Inflammatory macrophage (primary cell): ENCODE measurements at places on chromosomes 3 and 15.
A peak's percentile ranks its signal among the peaks of the same experiment; 100 is the strongest.

GRCh38 chr15:45616901-45617323, 17.9 kb upstream of the SQOR start:
- DNase-seq = no peak

DNA sequence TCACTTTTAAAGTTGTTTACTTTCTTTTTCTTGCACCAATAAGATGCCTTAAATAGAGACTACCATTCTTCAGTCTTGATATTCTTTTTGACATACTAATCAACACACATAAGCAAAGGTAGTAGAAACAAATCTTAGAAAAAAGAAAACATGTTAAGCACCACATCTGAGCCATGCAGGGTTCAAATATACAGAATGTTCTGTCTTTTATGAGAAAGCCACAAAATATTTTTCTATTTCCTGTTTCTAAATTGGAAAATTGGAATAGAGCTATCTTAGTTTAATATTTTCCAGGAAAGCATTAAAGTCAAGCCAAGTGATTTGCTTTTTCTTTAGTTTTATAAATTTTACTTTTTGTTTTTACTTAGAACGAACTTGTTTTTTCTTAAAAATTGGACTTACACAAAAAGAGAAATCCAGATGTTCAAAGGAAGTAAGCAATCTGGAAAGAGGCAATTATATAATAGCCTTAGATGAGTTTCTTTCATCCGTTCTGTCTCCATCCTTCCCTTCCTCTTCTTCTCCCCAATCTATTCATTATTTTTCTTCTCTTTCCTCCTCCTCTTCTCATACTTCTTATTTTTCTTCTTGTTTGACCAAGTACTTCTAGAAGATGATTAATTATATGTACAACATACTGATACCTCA, 731.7 kb downstream of the SQOR start:
- DNase-seq = no peak

DNA sequence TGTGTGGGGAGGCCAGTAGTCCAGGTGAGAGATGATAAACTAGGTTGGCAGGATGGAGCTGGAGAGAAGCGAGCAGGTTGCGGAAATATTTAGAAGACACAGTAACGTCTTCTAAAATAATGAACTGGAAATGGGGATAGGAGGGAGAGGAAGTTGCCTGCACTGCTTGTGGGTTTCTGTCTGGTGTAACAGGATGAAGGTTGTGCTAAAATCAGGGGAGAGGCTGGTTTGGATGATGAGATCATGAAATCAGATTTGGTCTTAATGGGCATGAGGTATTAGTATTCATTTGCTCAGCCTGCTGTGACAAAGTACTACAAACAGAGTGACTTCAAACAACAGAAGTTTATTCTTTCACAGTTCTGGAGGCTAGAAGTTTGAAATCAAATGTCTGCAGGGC, 32.1 kb upstream of the TNFAIP8L3 start:
- peak; percentile 71 for DNase-seq

DNA sequence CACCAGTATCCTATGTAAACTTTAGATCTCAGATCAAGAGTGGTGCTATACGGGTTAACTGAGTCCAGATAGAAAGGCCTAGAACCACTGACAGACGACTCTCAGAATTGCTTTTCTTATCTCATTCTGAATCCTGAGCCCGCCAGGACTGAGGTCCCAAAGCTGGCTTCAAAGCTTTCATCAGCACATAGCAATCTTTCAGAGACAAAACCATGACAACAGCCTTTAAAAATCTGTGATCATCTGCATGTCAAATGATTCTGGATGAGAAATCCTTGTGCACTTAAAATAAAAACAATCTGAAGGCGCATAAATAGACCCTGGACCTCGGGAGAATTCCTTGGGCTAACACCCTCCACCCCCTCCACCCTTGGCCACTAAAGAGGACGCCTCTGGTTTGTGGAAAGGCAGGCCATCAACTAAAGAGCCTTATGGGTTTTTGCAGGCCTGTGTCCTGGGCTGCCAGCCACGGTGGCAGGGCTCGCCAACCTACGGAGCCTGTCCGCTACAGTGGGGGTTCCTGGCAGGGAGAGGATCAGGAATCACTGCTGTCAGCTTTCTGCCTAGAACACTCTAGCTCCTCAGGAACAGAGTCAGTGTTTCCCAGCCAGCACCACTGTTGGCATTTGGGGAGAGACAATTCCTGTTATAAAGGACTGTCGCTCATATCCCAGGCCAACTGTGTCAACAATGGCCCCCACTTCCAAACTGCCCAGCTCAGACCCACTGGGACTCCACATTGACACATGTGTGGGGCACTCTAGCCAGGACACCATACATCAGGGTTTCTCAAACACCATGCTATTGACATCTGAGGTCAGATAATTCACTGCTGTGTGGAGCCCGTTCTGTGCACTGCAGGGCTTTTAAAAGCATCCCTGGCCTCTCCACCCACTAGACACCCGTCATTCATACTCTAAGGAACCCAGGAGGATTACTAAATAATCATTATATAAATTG, 20.2 kb downstream of the TLE3 start:
- DNase-seq = no peak

DNA sequence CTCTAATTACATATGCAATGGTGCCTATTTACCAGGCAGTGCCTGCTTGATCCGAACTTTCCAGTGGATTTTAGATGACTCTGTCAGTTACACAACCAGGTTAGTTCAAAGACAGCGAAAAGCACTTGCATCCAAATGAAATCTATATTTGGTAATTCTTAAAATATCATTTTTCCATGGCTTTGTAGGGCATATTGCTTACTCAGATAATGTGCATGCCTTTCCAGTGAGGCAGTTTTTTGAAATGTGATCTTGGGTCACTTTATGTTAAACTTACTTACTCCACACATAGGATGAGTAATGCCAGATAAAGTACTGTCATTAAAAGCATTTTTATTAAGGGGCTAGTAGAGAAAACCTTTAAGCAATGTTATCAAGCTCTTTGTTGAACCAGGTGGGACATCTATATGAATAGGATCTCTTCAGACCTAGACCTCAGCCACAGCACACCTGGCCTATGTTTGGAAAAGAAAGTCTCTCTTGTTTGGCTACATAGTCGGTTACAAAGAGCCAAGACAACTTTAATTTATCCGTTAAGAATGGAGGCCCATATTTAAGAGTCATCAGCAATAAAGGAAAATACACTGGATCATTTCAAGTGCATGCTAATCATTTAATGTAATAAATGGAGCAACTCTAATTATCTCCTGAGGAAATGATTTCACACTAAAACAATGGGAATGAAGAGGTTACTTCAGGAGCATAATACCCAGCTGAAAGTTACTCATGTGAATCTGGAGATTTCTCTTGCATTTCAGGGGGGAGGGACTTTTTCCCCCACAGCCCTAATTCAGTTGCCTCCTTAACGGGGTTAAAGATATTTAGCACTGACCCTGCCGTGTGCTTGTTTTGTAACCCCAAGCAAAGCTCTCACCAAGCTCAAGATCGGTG, 56.3 kb upstream of the TMCO5A start:
- no peak for DNase-seq

GRCh38 chr3:177893331-177893730, 642.9 kb upstream of the KCNMB2 start:
- DNase-seq = no peak

- peak; percentile 30 for DNase-seq
Measured at GRCh38 chr3:13828501-13829265, 51.2 kb downstream of the WNT7A start.

GRCh38 chr3:112085735-112086075, 484 bp upstream of the C3orf52 start:
- DNase-seq = no peak

DNA sequence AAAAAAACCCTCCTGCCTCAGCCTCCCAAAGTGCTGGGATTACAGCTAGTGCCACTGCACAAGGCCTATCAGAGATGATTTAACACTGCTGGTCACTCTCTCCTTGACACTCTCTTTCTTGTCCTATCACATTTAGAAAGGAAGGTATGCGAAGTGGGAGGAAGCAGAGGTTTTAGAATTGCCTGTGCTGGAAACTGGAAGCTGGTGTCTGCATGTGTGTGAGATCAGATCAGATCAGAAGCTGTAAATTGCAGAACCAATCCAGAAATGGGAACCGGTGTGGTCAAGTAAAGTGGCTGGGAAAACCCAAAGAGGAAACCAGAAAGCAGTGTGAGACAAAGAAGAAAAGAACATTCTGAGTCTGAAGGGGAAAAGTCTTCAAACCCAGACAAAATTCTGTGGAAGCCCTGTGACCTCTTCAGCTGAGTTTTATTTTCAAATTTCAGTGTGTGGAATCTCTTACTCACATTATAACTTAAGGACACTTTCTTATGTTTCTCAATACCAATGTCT, 2.8 kb downstream of the EFHB start:
- peak; percentile 82 for DNase-seq

- DNase-seq = peak; percentile 63
Measured at GRCh38 chr3:5188419-5189221, 1.1 kb downstream of the EDEM1 start.

GRCh38 chr15:101003081-101003480, 83.9 kb downstream of the LRRK1 start:
- peak; percentile 49 for DNase-seq

GRCh38 chr3:133820889-133821675, 15.5 kb downstream of the SRPRB start:
- DNase-seq = no peak

- DNase-seq = no peak
Measured at GRCh38 chr3:64063207-64063982, 40.1 kb upstream of the PSMD6 start.

DNA sequence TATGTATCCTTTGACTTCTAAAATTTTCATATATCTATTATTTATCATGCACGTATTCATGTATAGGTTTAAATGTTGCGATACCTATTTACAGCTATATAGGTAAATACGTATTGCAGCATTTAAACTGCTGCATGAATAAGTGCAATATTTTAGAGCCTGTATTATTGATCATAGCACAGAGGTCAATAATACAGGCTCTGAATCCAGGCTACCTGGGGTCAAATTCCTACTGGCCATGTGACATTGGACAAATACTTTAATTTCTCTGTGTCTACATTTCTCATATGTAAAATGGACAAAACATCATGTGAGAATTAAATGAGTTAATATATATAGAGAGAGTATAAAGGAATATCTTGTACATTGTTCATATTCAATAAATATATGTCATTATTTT, 352.9 kb upstream of the ROBO2 start:
- DNase-seq = no peak

GRCh38 chr15:33149919-33150318, 44.6 kb downstream of the FMN1 start:
- peak; percentile 37 for DNase-seq
